A549 treated with ZK216348 at 1 μM for 4 hours (cell line): ENCODE measurements at places on chromosomes 5 and 9. TPM values are rescaled to one million over a fixed set of nuclear protein-coding genes. Genes with fewer than 3 reads are reported as not detected.

SLC25A2 gene
- total RNA-seq = not detected in 5 replicates

CCDC192 gene
- not detected in 5 replicates for total RNA-seq

TTC16 gene
- total RNA-seq = 0.05 TPM in 1 of 5 replicates, not detected in the others

SLCO6A1 gene
- not detected in 5 replicates for total RNA-seq

ENTREP1 gene
- total RNA-seq = 0.61 to 0.74 TPM (median 0.65 TPM) in 5 replicates

C8G gene
- total RNA-seq = 0.56 to 2.0 TPM (median 1.1 TPM) in 4 of 5 replicates, not detected in the other

IRX2 gene
- total RNA-seq = 1.1 to 2.1 TPM (median 1.8 TPM) in 5 replicates

TRPM3 gene
- not detected in 5 replicates for total RNA-seq

ADRA1B gene
- total RNA-seq = 14.0 to 23.5 TPM (median 19.1 TPM) in 5 replicates

INSL4 gene
- 13.6 to 17.0 TPM (median 16.2 TPM) in 5 replicates for total RNA-seq

TENT4A gene
- total RNA-seq = 17.4 to 25.3 TPM (median 21.3 TPM) in 5 replicates

GDF9 gene
- 0.17 to 0.28 TPM (median 0.23 TPM) in 3 of 5 replicates, not detected in the others for total RNA-seq

SMIM33 gene
- total RNA-seq = not detected in 5 replicates

HK3 gene
- total RNA-seq = 0.09 TPM in 1 of 5 replicates, not detected in the others

SMARCA2 gene
- 24.7 to 41.6 TPM (median 27.5 TPM) in 5 replicates for total RNA-seq

LECT2 gene
- not detected in 5 replicates for total RNA-seq

SLC46A2 gene
- not detected in 5 replicates for total RNA-seq

HSD17B3 gene
- 0.34 TPM in 1 of 5 replicates, not detected in the others for total RNA-seq

IFNK gene
- not detected in 5 replicates for total RNA-seq

FGFR4 gene
- 10.3 to 26.0 TPM (median 25.5 TPM) in 5 replicates for total RNA-seq

IL9 gene
- not detected in 5 replicates for total RNA-seq

TRIP13 gene
- 65.0 to 71.5 TPM (median 66.3 TPM) in 5 replicates for total RNA-seq
